ENCODE measurements at places on chromosomes 1 and 21. TPM values are rescaled to one million over a fixed set of nuclear protein-coding genes. Genes with fewer than 3 reads are reported as not detected.

TPR gene
- 43.2 TPM for total RNA-seq

SDCCAG8 gene
- total RNA-seq = 38.4 TPM

OR2G6 gene
- not detected for total RNA-seq

SELENBP1 gene
- 7.5 TPM for total RNA-seq

RHBDL2 gene
- 2.1 TPM for total RNA-seq

VWA5B1 gene
- total RNA-seq = not detected
